ENCODE measurements at places on chromosomes 2 and 18.
A peak's percentile ranks its signal among the peaks of the same experiment; 100 is the strongest.

- no peak for DNase-seq
Observed at GRCh38 chr2:211035548-211036185, 479.3 kb downstream of the CPS1 start.

DNA sequence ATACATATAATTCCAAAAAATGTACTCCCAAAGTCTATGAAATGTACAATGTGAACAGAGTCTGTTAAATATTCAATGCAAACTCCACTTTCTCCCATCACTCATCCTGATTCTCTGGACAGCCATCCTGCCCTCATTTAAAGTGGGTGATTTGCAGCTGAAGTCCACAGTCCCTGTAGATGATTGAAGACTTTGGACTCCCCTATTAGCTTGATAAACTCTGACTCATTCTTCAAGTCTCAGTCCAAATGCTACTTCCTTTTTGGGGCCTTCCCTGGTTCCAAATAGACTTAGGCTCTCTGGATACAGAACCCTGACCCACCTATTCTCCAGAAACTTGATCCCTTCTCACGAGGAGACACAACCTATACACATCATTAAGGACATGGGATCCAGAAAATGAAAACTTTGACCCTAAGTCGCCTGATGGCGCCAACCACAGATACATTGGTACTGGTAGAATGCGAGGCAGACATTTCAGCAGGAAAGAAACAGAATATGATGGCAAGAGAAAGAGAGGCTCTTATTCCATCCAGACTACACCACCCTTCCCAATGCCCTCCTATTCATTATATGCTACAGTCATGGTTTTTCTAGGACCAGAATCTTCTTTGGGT lies 122.7 kb downstream of the VIT start:
- no peak for DNase-seq

DNA sequence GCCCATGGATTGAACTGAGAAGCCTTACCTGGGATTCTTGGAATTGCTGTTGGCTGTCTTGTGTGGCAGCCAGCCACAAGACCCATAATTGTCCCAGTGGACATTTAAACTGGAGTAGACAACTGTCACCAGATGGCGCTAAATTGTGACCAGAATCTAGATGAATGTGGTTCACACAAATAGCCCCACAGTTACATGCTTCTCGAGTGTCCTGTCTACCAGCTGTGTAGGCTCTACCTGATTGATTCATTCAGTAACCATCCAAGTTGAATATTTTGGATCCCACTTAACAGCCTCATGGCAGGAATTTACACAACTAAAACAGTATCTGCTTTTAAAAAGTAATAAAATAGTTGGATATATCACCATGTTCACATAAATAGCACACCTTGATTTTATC lies 73.2 kb downstream of the MAP4K4 start:
- no peak for DNase-seq

- no peak for DNase-seq
Observed at GRCh38 chr2:64492821-64493220, 31.3 kb upstream of the AFTPH start.

- DNase-seq: peak; percentile 68
Observed at GRCh38 chr2:109513749-109514588, 99.8 kb downstream of the SEPTIN10 start.

- DNase-seq: no peak
Observed at GRCh38 chr18:4357579-4357978, 97.5 kb downstream of the DLGAP1 start.

- DNase-seq: no peak
Observed at GRCh38 chr2:242002944-242003343, 133.4 kb downstream of the RTP5 start.

- no peak for DNase-seq
Observed at GRCh38 chr2:173033084-173033483, 42.6 kb upstream of the MAP3K20 start.

GRCh38 chr18:2531751-2532150 lies 39.6 kb downstream of the METTL4 start:
- no peak for DNase-seq

DNA sequence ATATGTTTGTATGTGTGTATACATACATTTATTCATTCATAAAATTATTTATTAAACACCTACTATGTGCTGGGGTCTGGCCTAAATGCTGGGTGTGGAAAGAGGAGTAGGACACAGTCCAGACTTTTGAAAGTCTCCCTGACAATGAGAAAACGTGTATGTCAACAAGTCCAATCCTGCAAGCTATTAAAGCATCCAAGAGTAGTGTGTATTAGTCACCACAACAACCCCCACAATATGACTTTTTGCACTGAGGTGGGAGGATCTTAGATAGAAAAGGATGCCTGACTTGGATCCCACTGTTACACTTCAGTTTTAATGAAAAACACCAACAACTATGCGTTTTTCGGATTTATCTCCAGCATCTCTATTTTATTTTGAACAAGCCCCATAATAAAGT lies 446.4 kb downstream of the EPHA4 start:
- DNase-seq: no peak

- DNase-seq: no peak
Observed at GRCh38 chr18:55047546-55047945, 88.3 kb upstream of the CCDC68 start.

DNA sequence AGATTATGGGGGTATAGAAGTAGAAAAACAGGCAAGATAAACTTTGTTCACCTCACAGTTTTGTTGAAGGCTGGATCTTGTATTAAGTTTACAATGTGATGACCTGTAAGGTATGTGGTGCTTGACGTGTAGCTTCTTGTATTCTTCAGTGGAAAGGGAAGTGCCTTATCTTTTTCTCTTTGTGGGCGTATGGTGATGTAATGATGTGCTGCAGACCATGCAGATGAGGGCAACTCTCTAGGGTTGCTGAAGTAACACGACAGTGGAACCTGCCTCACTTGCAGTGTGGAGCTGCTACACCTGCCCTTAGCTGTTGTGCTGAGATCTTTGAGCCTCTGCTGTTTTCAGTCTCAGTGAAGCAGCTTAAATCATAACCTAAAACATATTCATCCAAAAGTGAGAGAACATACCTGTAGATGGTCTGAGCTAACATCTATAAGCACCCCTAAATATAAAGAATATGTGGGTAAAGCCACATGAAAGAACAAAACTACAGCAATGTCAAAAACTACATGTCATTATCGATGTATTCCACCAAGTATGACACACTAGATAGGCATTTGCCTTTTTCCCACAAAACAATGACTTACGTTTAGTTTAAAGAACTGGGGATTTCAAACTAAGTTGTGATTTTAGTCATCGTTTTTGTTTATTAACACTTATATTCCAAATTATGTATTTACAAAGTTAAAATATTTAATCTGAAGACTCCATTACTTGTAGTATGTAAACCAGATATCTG lies 1144.1 kb downstream of the CNTNAP5 start:
- no peak for DNase-seq

DNA sequence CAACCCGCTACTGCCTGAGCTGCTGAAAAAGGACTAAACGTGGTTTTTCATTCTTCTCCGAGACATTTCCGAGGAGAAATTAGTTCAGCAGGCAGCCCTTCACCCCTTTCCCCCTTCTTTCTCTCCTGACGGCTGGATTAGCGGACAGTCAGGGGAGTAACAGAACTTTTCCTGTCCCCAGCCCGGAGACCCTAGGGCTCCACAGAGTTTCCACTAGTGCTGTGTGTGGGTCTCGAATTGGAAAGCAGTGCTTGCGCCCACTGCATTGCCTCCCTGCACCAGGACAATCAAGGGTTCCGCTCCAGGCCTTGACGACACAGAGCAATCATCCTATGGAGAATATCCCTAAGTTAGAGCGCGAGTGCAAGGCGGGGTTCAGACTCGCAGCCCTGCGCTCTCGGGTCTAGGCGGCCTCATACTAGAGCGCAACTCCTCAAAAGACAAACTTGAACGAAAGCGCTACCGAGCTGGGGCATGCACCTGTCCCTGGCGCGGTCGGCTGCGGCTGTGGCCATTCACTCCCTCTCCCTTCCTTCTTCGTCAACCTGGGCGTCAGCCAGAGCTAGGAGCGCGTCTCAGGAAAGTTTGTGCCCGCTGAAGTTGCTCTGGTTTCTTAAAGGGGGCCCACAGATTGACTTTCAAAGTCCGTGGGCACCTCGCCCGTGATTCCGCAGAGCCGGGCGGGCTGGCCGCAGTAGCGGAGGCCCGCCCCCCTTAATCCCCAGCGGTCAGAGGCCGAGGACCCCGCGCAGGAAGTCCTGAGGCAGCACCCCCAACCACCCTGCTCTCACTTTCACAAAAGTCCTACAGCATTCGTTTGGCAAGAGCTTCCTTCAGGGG lies 801 bp downstream of the OSR1 start:
- DNase-seq: peak; percentile 68

- peak; percentile 36 for DNase-seq
Observed at GRCh38 chr2:3633089-3633981, 24.7 kb upstream of the ALLC start.

DNA sequence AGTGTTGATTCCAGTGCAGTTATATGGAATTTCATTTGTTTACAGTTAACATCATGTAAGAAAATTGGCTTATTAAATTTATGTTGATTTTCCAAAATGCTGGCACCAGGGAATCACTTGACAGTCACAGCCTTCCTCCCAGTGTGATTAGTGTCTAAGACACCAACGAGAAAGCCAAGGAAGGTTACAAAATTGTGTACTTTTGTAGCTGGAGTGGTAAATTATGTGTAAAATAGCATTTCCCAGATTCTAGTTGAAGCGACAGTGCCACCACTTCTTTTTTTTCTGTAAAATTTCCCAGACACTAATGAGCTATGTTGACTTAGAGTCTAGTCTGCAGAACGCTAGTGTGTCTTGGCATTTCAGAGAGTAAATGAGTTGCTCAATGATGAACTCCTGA lies 101.3 kb downstream of the NCK2 start:
- no peak for DNase-seq

GRCh38 chr2:30620102-30620501 lies 173.1 kb downstream of the LCLAT1 start:
- no peak for DNase-seq

DNA sequence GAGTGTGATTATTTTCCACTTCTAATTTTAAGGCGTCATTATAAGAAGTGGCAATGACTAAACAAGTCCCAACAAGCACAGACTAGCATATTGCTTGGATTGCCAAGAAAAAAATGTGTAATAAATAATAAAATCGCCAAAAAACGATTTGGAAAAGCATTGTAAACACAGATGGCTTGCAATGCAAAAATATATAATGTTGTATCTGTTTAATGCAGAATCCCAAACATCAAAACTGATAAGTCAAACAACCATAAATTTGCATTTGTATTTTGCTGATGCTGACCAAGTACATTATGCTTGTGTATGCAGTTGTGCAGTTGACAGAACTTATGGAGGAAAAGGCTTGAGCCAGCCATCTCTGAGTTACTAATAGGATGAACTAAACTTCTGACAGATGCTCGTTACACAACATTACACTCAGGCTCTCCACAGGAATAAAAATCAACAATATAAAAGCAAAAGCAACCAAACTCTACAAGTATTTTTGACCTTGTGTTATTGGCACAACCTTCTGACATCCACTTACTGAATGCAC lies 68.1 kb downstream of the DNER start:
- no peak for DNase-seq

GRCh38 chr2:13601506-13601905 lies 884.8 kb downstream of the TRIB2 start:
- DNase-seq: no peak

DNA sequence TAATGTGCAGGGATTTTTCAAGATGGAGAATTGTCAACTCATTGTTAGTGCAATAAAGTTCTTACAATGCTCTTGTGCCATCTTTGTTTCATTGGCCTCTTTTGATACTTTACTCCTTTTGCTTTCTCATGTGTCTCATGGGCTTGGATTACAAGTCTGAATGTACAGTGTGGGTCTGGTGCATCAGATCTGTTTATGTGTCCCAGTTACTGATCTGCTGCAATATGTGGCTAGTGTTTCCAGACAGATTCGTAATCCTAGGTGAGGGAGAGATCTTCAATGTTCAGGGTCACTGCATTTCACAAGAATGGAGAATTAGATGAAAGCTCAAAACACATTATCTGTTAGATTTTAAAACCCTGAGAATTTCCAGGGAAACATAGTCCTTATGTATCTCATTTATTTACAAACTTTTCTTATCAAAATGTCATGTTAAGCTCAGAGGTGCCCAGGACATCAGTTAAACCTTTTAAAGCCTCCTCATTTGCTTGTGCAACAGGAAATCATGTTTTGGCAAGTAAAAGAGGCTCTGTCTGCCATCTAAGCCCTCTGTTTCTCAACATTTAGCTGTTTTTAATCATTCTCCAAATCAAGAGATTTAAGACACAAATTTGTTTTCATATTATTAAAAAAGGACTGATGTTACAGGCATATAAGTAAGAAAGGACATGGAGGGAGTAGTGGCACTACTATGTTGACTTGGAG lies 108.1 kb downstream of the NUP35 start:
- no peak for DNase-seq

GRCh38 chr18:80002468-80002867 lies 14.1 kb upstream of the TXNL4A start:
- DNase-seq: no peak

- no peak for DNase-seq
Observed at GRCh38 chr2:105691947-105692390, 52.7 kb upstream of the NCK2 start.

- DNase-seq: no peak
Observed at GRCh38 chr2:42385225-42385624, 24.2 kb upstream of the COX7A2L start.

DNA sequence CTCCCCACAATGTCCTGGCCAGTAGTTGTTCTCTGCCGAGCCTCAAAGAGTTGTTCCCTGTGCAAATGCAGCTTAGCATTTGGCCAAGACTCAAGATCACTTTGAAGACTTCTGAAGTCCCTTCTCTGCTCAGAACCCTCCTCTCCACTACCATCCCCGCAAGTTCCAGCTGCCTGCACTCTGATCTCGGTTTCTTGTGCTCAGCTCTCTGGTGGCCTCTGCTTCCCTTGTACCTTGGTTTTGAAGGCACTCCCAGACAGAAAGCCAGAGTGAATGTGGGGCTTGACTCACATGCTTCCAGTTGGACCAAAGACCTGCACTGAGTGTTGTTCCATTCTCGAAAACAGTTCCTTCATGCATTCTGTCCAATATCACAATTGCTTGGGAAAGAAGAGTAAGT lies 28.6 kb downstream of the CRACDL start:
- peak; percentile 28 for DNase-seq

DNA sequence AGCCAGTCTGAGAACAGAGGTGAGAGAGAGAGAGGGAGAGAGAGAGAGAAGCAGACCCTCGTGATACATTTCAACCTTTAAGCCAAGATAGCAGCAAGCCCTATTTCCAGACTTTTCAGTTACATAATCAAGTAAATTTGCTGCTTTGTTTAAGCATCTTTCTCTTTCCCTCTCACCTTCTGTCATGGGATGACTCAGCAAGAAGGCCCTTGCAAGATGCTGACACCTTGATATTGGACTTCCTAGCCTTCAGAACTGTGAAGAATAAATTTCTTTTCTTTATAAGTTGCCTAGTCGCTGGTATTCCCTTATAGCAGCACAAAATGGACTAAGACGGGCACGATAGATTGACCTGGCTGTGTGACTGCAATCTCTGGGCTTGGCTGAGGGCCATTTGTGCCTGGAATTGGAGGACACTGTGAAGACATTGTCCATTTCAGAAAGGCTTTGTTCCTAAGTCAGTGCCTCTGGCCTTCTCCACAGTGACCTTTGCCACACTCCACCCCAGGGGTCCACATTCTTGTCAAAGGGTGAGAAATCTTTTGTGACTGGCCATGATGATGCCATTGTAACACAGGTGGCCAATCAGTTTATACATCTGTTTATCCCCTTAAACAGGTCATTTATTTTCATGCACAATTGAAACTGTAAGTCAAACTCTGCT lies 51.3 kb upstream of the ITSN2 start:
- no peak for DNase-seq
